Esophagus mucosa (tissue), 1 donor: ENCODE measurements at places on chromosomes 3 and 15.

GRCh38 chr15:71530116-71530515, 280.2 kb upstream of the NR2E3 start:
- peak; percentile 56 for ATAC-seq

DNA sequence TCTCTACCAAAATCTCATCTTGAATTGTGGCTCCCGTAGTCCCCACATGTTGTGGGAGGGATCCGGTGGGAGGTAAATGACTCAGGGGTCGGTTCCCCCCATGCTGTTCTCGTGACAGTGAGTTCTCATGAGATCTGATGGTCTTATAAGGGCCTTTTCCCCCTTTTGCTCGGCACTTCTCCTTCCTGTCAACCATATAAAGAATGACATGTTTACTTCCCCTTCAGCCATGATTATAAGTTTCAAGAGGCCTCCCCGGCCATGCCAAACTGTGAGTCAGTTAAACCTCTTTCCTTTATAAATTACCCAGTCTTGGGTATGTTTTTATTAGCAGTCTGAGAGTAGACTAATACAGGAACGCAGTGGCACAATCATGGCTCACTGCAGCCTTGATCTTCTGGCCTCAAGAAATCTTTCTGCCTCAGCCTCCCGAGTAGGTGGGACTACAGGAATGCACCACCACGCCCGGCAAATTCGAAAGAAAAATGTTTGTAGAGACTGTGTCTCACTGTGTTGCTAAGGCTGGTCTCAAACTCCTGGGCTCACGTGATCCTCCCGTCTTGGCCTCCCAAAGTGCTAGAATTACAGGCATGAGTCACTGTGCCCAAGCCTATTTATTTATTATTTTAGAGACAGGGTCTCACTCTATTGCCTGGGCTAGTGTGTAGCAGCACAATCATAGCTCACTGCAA, 101.0 kb downstream of the ATP10A start:
- ATAC-seq, result no peak

- no peak for ATAC-seq
Measured at GRCh38 chr15:71634820-71635560, 175.4 kb upstream of the NR2E3 start.

DNA sequence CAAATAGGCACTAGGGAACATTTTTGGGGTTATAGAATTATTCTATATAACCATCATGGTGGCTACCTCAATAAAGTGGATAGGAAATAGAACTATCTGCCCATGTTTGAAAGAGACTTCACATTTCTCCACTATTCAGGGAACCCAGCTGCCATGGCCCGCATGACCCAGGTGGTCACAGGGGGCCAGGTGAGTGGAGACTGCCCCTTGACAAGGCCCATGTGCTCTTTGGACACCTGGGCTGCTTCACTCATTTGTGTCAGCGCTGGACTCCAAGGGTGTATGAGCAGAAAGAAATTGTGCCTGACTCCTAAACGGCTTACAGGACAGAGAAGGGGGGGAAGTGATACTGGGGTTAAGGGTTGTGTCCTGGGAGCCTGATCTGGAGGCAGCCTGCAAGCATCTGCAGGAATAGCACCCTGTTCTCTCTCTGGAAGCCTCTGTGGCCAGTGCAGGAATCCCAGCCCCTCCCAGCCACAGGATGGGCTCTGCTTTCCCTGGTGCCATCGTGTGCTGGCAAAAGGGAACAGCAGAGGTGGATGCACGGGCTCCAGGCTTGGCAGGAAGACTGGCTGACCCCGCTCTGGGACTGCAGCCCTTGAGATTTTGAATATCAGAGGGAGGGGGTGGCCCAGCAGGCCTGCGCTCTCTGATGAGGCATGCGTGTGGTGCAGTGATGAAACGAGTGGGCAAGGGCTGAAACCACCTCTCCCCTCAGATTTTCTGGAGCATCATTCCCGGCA, 9.1 kb upstream of the C3orf22 start:
- ATAC-seq, result no peak

GRCh38 chr3:69983546-69984265, 15.8 kb upstream of the SAMMSON start:
- ATAC-seq, result no peak

DNA sequence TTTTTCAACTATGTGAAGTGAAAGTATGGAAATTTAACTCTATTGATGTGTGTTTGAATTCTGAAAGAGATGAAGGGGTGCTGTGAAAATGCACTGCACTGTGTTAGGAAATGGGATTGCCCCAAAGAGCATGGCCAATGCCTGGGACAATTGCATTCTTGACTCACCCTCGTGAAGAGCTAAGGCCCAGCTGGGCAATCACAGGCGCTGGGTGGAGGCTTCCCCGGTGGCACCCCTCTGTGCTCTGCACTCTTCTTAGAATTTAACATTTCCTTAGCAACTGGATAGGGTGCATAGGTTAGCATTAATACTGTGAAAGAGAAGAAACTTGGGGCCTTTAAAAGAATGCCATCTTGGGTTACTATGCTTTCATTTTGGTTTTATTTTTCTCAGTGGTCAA, 179.9 kb upstream of the GOLIM4 start:
- ATAC-seq, result no peak

GRCh38 chr15:58605931-58606530, 143.5 kb downstream of the ADAM10 start:
- no peak for ATAC-seq

GRCh38 chr3:137807998-137808397, 43.9 kb downstream of the SOX14 start:
- no peak for ATAC-seq

- ATAC-seq, result no peak
Measured at GRCh38 chr3:177282119-177282655, 84.9 kb upstream of the TBL1XR1 start.

- no peak for ATAC-seq
Measured at GRCh38 chr15:55403531-55403930, 4.6 kb downstream of the CCPG1 start.

- no peak for ATAC-seq
Measured at GRCh38 chr3:197811343-197811742, 20.3 kb downstream of the LRCH3 start.

- ATAC-seq, result no peak
Measured at GRCh38 chr3:16807391-16807790, 77.4 kb upstream of the PLCL2 start.

GRCh38 chr3:178434206-178434805, 101.9 kb upstream of the KCNMB2 start:
- ATAC-seq, result no peak

DNA sequence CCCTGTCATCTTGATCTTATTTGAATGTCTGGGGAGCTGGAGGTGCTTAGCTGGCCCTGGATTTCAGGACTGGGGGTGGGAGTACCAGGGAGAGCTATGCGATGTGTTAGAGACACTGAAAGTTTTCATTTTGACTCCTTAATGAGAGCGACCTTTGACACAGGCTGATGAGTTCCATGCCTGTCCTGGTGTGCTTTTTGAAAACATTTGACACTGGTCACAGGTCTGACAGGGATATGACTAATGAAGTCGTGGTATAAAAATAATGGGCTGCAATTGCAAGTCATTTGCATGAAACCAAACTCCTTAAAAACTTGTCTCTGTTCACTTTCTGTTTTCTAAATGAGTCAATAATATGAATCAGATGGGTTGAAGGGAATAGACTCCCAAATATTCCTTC, 81.9 kb downstream of the MECOM start:
- peak; percentile 37 for ATAC-seq

DNA sequence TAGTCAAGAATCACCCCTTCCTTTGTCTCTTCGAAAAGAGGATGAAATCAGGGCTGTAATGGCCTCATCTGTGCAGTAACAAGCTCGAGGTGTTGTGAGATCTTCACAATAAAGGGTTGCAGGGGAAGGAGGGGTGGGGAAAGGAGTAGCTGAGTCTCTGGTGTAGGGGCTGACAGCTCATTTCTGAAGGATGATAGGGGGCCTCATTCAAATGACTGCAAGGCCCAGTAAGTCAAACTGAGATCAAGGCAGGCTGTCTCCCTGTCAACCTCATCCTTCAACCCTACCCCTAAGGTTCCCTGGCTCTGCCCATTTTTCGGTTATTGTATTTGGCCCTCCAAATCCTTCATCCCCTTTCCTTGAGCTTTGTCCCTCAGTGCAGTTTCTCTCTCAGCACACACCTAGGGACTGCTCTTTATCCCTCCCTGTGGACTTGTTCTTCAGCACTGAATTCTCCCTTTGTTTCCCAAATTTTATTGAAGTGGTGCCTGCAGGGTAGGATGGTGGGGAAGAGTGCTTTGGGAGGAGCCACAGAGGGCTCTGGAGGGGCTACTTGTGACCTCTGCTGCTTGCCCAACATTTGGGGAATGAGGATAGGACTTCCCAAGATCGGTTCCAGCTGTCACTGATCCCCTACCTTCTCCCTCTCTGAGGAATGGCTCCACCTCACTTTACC, 38.1 kb downstream of the ZNF589 start:
- no peak for ATAC-seq

DNA sequence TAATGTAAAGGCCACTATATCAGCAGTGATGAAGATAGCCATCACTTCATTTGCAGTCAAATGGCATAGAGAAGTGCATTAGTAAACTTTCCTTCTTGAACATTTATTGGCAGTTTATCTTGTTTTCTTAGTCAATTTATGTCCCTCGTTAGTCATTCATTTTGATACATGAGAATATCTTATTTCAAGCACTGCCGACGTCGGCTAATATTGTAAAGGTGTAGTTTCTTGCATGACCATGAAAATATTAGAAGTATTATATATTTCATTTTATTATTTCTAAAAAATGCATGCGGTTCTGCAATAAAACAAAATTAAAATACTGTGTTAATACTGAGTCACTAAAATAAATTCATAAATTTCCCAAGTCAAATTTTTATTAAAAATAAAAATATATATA, 751.6 kb upstream of the ROBO1 start:
- no peak for ATAC-seq

- no peak for ATAC-seq
Measured at GRCh38 chr3:10322352-10322710, 1.4 kb upstream of the SEC13 start.

DNA sequence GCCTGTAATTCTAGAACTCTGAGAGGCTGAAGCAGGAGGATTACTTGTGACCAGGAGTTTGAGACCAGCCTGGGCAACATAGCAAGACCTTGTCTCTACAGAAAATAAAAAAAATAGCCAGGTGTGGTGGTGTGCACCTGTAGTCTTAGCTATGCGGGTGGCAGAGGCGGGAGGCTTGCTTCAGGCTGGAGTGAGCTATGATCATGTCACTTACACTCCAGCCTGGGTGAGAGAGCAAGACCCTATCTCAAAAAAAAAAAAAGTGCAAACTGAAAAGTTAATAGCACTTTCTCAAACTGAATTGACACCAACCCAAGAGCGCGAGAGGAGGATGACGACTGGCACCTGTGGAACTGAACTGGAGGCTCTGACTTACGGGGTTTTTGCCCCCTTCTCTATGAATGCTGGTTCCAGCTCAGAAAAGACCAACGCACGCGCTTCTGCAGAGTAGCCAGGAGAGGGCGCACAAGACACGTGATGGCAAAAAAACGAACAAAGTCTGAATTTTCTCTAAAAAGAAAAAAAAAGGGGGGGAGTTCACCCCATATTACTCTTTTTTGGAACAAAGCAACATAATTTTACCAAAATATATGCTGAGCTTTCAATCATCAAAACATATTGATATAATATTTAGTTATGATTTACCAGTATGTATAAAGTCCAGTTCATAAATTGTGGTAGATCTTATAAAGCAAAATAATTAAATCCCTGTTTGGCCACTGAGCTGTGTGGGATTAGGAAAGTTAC, 23.7 kb downstream of the CFAP92 start:
- no peak for ATAC-seq

DNA sequence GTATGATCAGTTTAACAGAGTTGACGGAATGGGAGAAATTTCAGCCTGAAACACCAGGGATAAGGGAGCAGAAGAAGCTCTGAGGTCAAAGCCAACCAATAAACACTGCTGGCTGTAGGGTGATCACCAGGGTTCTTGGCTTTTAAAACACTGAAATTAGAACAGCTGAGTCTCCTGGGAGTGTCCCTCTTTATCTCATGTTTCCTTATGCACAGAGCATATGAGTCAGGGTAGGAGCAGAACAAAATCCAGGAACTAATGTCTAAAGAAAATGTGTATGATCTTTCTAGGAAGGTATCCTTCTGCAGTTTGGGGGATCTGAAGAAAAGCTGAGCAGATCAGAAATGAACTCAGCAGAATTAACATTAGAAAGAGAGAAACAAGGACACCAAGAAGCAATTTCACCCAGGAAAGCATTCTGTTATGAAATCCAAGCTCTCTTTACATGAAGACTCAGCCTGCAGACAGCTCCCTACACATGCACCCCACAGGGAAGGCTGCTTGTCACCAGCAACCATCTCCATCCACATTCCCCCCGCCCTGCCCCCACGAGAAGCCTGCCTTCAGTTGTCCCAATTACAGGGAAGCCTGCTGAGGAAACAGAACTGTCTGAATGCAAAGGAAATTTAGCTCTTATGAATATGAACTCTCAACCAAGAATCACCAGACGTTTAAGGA, 469.7 kb downstream of the PDCD6IP start:
- peak; percentile 56 for ATAC-seq

GRCh38 chr3:195774917-195775316, 36.8 kb downstream of the MUC4 start:
- ATAC-seq, result no peak

DNA sequence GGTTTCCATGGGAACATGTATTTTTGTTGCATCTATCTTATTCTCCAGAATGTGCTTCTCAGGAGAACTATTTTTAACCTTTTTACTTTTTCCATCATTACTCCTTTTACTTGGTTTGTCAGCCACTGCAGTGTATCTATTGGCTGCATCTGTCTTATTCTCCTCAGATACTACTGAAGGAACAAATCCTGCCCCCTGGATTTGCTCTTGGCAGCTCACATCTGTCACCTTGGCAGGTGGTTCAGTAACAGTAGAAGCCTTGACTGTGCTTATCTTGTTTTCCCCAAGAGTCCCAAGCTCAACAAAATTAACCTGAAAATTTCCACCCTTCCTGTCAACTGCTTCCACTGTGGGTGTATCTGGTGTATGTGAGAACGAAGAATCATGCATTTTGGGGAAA, 106.0 kb downstream of the MAP4 start:
- ATAC-seq, result no peak

DNA sequence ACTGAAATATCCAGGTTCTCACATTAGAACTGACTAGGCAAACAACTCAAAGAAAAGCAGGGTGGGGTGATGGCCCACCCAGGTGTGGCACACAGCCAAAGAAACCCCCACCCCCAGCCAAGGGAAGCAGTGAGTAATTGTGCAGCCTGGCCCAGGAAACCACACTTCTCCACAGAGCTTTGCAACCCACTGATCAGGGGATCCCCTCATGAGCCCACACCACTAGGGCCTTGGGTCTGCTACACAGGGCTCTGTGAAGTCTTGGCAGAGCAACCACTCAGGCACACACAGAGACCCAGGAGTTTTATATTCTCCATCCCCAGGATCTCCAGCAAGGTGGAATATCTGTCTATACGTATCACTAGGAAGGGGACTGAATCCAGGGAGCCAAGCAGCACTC, 22.2 kb upstream of the TRIM42 start:
- ATAC-seq, result no peak

GRCh38 chr3:41209646-41210045, 10.3 kb downstream of the CTNNB1 start:
- no peak for ATAC-seq

DNA sequence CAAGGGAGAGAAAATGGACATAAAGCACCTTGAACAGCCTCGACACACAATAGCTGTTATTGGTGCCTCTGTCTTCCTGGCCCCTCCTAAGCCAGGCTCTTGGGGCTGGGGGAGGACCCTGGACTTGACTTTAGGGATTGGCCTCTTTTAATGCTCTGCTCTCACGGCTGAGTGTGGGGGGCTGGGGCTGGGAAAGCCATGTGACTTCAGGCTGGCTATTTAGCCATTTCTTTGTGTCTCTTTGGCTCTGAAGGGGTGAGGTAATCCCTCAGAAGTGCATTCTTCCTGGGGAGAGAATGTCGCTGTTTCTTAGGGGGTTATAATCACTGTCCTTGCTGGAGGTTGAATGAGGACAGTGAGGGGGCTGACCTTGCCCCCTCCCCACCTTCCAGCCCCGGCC, 26.2 kb downstream of the MAGEF1 start:
- ATAC-seq, result no peak
